ENCODE measurements at places on chromosomes 16 and 17.

DNA sequence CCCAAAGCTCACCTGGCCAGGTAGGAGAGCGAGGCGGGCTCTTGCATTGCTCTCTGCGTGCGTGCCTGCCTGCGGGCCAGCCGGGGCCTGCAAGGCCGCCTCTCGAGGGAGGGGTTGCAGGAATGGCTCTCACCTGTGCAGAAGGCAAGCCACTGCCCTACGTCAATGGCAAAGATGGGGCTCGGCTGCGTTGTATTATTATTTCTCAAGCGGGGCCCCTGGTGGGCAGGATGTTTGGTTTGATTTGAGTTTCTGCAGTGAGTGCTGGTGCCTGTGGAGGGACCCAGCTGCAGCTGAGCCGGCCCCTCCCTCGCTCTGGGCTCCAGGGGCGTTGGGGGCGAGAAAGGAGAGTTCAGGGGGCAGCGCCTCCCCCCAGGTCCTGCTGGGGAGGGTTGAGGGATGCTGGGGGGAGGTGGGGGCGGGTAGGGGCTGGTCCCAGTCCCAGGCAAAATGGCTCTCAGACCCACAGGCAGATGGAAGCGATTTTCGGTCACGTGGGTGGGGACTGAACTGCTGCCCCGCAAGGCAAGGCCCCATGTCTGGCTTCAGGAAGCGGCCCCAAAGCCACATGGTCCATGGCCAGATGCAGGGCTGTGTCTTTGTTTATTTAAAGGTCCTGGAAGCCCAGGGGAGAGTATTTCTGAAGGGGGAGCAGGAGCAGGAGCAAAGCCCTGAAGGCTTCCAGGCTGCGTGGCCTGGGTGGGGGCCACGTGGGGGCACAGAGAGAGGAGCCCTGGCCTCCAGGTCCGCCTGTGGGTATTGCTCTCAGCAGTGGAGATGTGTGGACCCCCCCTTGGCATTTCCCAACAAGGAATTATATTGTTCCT lies 338.8 kb downstream of the SEC14L1 start:
- DNase-seq = no peak

- no peak for DNase-seq
Observed at GRCh38 chr17:65751263-65751662, 189.8 kb upstream of the AXIN2 start.

DNA sequence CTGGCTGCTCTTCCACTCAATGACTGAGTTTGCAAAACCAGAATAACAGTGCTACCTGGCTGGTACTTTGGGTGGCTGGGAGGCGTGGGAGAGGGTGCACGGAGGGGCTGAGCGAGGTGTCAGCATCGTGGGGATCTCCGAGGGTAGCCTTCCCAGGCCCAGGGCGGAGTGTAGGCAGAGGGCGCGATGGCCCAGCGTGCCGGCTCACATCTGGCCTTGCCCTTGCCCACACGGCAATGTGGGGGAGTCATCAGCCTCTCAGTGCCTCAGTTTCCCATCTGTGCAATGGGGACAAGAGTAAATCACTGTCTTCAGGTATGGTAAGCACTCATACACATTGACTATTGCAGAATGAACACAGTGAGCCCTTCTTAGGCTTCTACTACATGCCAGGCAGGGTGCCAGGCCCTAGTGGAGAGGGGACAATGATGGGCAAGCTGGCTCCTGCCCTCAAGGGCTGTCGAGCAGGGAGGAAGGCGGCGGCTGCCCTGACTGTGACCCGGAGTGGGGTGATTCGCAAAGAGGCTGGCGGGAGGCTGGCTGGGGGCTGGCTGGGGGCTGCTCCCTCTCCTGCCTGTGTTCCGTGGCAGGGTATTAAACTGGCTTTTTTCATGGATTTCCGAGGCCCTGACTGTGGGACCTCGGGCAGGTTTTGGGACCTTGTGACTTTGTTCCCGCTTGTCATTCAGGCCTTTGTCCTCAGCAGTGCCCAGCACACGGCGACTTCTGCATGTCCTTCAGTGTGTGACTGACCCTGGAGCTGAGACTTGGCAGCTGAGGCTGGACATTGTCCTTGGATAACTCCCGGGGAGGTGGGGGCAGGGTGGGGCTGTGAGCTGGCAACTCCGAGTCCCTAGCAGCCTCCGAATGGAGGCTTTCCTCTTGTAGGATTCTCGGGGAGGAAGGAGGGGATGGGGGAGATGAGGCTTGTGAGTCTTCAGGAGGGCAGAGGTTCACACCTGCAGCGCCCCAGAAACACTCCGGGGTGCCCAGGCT lies 243.1 kb downstream of the SEC14L1 start:
- DNase-seq = no peak

- DNase-seq = no peak
Observed at GRCh38 chr17:44374306-44375195, 10.9 kb upstream of the FAM171A2 start.

GRCh38 chr17:75571885-75572215 lies 15.8 kb upstream of the MYO15B start:
- no peak for DNase-seq

- DNase-seq = no peak
Observed at GRCh38 chr17:47414612-47415011, 90.9 kb downstream of the EFCAB13 start.

DNA sequence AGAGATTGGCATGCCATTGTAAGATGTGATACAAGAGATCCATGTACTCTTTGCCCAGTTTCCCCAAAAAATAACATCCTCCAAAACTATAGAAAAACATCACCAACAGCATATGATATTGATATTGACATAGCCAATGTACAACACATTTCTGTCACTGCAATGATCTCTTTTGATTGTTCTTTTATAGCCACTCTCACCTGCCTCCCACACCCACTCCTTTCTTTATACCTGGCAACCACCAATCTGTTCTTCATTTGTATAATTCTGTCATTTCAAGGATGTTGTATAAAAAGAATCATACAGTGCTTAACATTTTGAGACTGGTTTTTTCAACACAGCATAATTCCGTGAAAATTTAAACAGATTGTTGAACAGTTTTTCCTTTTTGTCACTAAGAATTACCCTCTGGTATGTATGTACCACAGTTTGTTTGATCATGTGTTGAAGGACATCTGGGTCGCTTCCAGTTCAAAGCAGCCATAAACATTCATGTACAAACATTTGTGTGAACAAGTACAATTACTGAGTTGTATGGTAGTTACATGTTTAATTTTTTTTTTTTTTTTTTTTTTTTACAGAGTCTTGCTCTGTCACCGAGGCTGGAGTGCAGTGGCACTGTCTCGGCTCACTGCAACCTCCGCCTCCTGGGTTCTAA lies 9.9 kb downstream of the KRTAP9-1 start:
- DNase-seq = no peak

GRCh38 chr17:53629188-53629587 lies 193.5 kb upstream of the KIF2B start:
- DNase-seq = no peak

DNA sequence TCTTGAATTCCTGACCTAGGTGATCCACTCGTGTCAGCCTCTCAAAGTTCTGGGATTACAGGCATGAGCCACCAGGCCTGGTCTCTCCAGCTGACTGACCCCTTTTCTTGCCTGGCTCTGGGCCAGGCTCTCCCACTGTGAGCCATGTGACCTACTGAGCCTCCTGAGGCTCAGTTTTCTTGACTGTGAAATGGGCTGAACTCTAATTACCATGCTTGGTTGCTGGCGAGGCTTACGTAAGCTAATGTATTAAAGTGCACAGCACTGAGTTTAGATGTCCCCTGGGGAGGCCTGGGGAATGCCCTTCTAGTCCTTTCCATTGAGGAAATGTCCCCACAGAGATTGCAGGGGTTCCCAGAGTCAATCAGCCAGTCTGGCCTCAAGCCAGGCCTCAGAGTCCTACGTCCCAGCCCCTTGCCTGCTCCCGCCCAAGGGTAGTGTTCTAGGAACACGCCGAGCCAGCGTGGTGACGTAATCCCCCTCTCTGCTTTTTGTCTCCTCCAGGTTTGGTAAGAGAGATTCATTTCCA lies 45.8 kb upstream of the LGALS9 start:
- no peak for DNase-seq

- no peak for DNase-seq
Observed at GRCh38 chr17:78726513-78726912, 55.6 kb downstream of the CYTH1 start.

- no peak for DNase-seq
Observed at GRCh38 chr16:73418691-73419090, 370.8 kb upstream of the ZFHX3 start.

DNA sequence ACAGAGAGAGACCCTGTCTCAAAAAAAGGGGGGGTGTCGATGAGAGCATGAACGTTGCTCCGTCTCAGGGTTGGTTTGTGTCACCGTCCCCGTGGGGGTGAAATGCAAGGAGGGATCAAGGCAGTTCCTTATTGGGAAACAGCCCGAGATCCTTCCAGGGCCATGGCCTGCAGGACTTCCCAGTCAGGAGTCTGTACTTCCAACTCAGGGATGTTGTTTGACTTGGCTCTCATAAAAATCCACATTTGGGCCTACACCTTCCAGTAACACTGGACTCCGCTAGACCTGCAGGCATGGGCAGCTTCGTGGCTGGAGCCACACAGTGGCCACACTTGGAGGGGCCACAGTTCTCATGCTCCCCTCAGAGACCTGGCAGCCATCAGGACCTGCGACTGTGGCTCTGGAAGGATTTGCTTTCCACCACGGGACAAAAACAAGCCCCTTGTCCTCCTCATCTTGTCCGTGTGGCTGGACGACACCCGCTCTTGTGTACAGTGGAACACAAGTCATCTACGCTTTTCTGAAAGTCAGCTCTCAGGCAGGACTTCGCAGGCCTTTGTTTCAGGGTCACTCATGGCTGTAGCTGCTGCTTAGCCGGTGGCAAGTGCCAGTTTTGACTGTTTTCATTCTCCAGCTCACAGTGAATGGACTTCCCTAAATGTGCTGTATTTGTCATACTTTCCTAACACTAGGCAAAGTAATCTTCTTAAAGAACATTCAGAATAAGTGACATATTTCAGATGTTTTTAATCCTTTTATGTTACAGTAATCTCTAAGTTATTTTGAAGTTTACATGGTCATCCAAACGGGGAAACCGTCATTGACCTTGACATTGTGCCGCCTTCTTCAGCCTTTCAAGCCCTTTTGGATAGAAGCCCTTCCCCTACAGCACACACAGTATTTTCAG lies 24.2 kb upstream of the IL17C start:
- no peak for DNase-seq

- DNase-seq = no peak
Observed at GRCh38 chr17:12548558-12548957, 117.1 kb upstream of the MYOCD start.

DNA sequence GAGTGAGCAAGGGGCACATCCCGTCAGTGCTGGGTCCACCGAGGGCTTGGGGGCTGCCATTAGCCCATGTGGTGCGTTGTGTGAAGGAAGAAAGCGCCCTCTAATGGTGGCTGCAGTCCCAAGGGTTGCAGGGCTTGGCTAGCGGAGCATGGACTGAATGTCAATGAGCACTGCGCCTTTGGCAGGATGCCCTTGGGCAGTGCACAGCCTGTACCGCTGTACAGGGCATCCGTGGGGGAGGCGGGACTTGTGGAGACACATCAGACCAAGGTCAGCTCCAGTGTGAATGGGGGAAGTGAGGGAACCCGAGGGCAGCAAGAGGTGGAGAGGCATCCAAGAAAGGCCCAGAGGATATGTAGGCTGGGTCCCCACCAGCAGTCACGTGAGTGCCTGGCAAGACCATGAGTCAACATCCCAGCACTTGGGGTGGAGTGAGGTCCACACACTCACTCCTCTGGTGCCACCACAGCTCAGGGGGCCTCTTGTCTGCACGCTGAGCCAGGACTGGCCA lies 75.5 kb upstream of the MED9 start:
- no peak for DNase-seq

GRCh38 chr17:61786088-61786487 lies 77.2 kb downstream of the BRIP1 start:
- no peak for DNase-seq

Data from breast epithelium (tissue), 4 donors.